ENCODE measurements at places on chromosomes 5 and 9.

DNA sequence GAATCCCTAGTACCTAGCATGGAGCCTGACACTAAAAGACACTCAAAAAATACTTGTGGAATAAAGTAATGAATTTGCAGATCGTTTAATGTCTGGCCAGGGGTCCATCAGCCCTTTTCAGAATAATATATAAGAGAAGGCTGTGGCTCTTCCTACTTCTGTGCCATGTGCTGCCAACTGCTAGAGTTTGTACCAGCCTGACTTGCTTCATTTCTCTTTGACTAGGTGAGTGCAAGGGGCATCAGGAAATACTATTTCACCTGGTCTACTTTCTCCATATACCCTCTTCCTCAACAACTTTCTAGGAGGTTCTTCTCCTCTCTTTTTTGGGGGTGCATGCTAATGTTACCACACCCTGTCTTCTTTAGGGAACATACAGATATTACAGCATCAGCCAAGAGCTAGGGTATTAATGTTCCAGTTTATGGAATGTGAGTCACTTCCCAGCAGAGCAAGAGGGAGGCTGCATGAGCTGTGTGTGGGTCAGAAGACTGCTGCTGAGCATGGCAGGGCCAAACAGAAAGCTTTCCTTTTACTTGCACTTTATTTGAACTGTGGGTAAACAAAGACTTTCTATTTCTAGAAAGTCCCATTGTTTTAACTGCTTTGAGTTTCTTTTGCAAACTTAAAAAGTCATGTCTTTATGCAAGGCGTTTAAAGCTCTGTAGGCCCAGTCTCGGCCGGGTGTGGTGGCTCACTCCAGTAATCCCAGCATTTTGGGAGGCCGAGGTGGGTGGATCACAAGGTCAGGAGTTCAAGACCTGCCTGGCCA is 158.9 kb downstream of the ADAMTSL1 start:
- no peak for DNase-seq

- DNase-seq, result no peak
Observed at GRCh38 chr5:140329739-140330481, 16.5 kb downstream of the HBEGF start.

DNA sequence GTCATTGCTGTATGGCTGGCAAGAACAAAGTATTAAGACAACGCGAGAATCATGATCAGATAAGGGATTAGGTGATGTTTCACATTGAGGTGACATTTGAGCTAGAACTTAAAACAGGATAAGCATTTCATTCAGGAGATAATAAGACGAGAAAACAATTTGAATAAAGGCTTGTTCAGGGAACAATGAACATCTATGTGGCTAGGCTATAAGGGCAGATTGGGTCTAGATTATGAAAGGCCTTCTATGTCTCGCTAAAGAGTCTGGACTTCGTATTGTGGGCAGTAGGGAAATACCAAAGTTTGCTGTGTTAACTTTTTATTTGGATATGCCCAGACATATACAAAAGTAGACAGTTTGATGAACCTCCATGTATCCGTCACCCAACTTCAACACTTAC is 6.9 kb downstream of the MRPL22 start:
- DNase-seq, result no peak

- no peak for DNase-seq
Observed at GRCh38 chr5:78008356-78008967, 232.3 kb upstream of the TBCA start.

- no peak for DNase-seq
Observed at GRCh38 chr5:179794575-179794974, 789 bp downstream of the LTC4S start.
